A172 (cell line): ENCODE measurements at places on chromosomes 13 and 19. TPM values are rescaled to one million over a fixed set of nuclear protein-coding genes. Genes with fewer than 3 reads are reported as not detected.

GRCh38 chr19:10228920-10229319, 2.2 kb downstream of the S1PR2 start:
- DNase-seq = no peak

DNA sequence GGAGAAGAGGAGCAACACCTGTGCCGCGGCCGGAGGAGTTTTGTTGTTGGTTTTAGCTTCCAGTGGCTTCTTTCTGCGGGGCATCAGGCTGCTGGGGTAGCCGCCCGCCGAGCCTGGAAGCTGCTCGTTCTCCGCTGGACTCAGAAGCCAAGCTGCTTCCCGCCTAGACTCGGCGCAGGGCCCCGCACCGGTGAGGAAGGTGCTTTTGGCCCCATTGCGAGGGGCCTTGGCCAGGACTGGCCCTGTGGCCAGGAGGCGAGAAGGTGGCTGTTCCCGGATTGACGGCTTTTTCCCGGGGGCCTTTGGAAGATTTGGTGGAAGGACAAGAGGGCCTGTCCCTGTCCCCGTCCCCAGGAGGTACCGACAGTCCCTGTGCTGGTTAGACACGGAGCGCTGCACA, 28.8 kb downstream of the CERS1 start:
- no peak for DNase-seq

- DNase-seq = no peak
Observed at GRCh38 chr19:51916167-51916566, 11.1 kb upstream of the ZNF613 start.

DNA sequence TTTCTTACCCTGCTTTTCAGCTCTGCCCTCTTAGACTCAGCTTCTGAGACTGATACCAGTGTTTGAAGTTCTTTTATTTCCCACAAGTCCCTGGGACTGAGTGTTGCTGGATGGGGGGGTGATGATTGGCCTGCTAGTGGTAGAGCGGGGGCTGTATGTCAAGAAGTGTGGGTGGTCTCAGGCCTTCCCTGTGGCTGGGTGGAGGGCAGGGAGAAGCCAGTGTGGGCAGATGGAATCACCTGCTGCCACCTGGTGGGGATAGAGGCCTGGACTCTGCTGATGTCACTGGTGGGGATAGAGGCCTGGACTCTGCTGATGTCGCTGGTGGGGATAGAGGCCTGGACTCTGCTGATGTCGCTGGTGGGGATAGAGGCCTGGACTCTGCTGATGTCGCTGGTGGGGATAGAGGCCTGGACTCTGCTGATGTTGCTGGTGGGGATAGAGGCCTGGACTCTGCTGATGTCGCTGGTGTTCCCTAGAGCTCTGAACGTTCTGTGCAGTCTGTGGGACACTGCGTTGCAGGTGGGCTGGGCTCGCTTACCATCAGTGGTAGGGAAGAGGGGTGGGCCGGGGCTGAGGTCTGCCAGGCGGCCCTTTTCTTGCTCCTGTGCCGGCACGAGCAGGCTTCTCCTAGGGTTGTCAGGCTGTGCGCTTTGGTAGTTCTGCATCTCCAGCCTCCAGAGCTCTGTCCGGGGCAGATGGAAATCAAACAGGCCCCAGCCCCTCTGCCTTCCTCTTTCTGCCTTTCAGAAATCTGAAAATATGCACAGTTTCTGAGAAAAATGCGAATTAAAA, 101.3 kb downstream of the ARHGEF7 start:
- peak; percentile 28 for DNase-seq

Gene ZNF626
- total RNA-seq = 1.5 and 5.7 TPM in 2 replicates
